Substantia nigra (tissue), 51 donors: ENCODE measurements at places on chromosomes 6 and 20.

GRCh38 chr6:8027965-8028651 is 36.1 kb downstream of the BLOC1S5 start:
- no peak for DNase-seq

DNA sequence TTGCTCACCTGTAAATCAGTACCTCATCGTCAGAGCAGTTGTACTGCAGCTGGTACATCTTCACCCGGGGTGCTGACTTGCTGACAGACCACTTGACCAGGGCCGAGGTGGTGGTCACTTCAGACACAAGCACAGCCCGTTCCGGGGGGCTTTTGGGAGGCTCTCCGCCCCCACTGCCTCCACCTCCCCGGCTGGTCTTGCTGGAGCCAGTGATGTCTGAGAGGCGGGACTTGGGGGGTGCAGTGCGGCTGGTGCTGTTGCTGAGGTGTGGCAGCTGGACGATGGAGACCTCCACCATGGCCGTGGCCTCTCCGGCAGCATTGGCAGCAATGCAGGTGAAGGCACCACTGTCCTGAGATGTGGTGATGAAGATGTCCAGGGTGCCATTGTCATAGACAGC is 155.5 kb downstream of the LRFN2 start:
- no peak for DNase-seq

DNA sequence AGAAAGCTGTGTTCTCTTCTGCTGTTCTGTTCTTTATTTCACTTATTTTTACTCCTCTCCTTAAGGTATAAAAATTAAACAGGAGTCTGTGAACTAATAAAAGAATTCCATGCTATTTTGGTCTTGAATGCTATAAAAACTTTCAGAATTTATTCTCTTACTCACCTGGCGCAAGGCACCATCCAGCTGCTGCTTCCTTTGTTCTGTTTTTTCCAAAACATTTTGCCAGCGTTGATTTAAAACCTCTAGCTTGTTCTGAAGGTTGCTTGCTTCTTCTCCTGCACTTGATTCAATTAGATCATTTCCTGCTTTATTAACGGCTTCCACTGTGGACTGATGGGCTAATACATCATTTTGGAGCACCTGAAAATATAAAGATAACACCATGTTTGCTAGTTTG is 145.0 kb downstream of the DST start:
- DNase-seq: no peak

DNA sequence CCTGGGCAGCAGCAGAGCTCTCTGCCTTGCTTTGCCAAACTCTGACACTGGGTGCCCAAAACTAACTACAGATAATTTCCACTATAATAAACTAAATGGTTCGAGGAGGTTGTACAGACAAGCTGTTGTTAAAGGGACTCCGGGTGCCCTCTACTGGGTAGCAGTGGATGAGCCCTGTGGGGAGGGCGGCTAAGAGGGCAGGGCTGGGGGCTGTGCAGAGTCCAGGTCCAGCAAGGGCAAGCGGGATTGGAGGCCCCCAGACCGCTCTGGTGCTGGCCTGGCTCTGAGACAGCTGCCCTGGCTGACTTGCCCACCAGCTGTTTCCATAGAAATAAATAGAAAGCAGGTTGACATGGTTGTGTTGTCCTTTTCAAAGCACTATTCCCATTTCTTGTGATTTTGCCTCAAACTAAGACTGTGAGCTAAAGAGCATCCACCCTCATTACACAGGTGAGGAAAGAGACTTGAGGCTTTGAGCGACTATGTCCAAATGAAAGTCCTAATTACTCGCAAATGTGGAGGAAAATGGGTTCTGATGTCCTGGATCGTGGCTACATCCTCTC is 167.6 kb upstream of the CST7 start:
- peak; percentile 55 for DNase-seq

DNA sequence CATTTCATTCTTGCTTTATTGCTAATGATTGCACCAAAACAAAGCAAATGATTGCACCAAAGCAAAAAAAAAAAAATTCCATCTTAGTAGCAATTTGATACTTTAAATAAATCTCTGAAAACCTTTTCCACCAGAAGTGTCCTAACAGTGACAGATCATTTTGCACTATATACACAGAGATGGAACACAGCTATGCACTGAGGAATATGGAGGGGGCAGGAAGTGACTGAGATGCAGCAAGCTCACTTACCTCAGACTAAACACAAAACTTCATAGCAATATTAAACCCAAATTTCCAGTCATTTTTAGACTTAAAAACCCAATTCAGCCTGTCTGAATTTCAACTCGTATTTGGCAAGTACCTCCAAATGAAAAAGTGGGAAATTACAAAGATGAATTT is 41.2 kb downstream of the HIVEP2 start:
- DNase-seq: no peak

DNA sequence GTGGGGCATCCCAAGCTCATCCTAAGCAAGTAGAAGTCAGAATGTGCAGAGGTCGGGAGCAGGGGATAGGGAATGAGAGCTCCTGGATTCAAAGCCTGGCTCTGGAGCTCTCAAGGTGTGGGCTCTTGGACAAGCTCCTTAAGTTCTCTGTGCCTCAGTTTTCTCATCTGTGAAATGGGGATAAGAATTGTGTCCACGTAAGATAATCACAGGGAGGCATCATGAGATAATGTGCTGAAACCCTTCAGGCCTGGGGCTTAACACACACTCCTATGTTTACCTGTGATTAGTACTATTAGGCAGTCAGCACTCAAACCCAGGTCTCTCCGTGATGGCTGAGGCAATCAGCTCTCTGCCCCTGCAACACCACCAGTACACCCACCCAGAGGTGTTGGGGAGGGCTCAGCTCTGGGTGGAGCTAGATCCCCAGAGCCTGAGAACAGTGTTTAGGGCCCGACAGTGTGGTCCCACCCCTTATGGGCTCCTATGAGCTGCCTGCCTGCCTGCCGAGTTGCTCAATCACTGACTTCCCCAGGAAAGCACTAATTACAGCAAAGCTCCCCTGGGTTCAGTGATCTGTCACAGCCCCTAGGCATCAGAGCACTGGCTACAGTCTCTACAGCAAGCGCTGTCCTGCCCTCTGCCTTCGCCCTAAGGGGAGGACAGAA is 6.3 kb upstream of the SIRPA start:
- DNase-seq: no peak

DNA sequence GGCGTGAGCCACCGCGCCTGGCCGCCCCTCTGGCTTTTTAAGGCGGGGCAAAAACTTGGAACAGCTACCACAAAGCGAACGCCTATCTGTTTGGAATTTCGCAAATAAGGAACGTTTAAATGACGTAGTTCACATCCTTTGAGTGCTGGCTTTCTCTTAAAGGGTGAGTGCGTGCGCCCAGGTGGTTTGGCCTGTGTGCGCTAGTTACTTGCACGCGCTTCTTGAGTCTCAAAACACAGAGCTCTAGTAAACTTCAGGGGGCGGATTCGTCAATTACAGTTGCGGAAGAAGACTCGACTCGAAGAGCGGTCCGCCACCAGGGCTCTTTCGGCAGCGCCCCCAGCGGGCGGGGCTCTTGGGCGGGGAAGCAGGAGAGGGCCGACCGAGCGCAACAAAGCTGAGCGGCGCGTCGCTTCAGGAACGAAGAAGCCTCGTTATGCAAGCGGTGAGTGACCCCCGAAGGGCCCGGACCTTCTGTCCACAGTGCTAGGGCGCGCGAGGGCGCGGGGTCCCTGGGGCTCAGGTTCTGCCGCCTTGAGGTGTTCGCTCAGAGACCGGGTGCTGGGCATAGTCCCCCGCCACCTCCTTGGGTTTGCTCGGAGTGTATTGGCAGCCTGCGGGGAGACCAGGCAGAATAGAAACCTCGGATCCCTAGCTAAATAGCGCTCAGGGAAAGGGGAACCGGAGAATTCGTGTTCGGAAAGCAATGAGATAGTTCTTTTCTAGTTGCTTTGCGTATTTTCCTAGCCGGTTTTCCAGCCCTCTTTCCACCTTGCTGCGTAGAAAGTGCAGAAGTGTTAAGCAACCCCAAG is at the start of gene SYCP2L:
Gene SYCP2L (plus strand): TSS at position 362 of the 812 bp plus-strand sequence. CDS start 75 bp downstream, at position 437.
- DNase-seq: no peak

DNA sequence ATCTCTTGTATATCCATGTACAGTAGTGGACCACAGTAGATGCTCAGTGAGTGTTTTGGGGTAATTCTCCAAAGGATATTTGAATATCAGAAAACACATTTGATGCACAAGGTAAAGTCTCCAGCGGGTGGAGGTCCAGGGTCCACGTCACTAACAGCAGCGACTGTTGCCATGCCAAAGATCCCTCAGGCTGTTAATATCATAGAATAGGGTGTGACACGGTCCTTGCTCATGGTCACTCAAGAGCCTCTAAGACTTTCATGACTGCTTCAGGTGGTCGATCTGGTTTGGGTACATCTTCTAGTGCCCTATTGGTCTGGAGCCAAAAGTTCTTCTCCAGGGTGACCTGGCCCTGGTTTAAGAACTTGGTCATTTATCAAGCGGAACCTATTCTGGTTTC is 90.8 kb downstream of the OLIG3 start:
- no peak for DNase-seq

GRCh38 chr20:11901127-11901526 is 16.6 kb upstream of the BTBD3 start:
- DNase-seq: no peak

- DNase-seq: no peak
Measured at GRCh38 chr6:34476921-34477320, 11.0 kb downstream of the PACSIN1 start.

DNA sequence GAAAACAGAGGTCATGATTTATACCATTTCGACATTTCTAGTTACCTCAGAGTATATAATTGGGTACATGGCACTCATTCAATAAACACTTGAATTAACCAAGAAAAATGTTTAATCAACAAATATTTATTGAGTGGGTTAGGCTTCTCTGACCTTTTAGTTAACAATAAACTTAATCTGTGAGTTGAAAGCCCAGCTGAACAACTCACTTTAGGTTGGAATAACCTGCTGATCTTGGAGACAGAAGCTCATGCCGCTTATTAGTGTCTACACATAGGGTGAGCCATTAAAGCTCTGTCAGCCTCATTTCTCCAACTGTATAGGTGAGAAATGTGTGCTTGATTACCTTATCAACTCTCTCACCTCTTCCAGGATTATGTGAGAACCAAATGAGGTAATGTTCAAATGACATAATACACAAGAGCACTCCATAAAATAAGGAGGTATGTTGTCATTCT is 98.2 kb upstream of the DTNBP1 start:
- DNase-seq: no peak

DNA sequence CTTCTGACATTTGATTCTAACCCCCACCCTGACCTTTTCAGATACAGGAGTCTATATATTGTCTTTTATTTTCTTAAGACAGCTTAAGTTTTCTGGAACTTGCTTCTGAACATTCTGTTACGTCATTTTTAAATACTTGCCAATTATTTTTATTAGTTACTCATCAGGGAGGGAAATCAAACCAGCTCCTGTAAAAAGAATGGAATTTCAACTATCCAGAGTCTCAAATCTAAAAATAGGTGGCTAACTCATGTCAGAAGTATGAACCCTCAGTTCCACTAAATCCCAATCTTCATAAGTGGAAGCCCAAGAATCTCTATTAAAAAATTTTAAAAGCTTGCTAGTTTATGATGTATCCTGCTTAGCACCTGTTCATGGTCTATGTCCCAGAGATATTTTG is 900.0 kb downstream of the KIF16B start:
- DNase-seq: no peak

DNA sequence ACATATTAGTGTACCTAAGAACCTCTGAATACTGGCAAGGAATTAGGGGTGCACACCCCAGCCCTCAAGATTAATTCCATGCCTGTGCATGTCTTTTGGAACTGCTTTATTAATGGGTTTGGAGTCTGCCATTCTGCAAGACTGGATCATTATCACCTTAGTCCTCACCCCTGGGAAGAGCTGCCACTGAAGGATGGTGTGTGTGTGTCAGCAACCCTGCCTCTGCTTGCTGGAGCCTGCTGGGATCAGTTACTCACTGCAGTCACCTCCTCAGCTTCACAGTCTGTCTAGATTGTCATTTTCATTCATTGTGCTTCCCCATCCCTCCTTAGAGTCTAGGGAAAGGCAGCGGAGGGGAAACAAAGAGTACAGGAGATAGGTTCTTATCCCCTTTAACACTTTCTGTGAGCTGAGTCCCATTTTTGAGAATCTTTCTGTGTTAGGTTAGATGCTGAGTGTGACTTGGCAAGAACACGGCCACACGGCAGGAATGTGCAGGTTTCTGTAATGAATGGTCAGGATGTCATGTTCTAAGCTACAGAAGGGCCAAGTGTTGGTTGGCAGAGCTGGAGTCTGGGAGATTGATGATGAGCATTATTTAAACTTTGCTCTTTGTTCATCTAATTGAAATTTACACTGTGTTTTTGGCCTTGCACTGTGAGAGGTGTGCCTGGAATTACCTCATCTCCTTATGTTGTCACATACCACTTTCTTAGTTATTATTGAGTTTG is 21.1 kb downstream of the GHRH start:
- no peak for DNase-seq

DNA sequence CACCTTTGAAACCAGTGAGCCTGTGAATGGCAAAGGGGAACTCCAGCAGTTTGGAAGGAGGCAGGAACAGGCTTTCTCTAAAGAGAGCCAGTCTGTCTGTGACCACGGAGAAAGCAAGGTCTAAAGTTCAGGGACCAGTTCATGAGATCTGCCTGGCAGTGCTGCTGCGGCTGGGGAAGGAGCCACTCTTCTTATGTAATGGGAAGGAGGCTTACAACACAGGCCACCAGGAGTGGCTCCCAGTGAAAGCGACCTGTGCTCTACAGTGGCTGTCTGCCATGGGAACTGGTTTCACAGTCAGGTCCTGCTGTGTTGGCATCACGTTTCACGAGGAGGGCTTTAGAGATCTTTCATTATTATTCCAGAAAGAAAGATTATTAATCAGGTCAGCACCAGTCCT is 291.9 kb upstream of the PRDM1 start:
- peak; percentile 11 for DNase-seq

GRCh38 chr6:33633462-33634158 is 12.5 kb downstream of the ITPR3 start:
- peak; percentile 28 for DNase-seq

DNA sequence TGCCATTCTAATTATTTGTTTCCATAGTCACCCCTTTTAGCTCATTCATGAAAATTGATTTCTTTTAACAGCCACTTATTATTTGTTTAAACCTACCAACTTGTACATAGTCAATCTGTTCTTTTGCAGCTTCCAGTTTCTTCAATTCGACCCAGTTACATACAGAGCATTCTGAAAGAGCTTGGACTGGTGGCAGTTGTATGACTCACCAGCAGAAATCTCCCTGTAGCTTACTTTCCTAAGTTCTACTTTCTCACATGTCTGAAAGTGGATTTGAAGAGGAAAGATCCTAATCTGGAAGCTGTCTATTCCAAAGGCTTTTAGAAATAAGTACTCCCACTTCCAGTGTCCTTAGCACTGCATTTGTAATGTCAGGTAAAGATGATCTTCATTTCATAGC is 447.9 kb downstream of the HTR1B start:
- DNase-seq: no peak
